Endothelial cell (in vitro differentiated cells): ENCODE measurements at places on chromosomes 16 and 17. TPM values are rescaled to one million over a fixed set of nuclear protein-coding genes. Genes with fewer than 3 reads are reported as not detected.
A peak's percentile ranks its signal among the peaks of the same experiment; 100 is the strongest.

HSPB9 gene
- not detected for total RNA-seq

DNA sequence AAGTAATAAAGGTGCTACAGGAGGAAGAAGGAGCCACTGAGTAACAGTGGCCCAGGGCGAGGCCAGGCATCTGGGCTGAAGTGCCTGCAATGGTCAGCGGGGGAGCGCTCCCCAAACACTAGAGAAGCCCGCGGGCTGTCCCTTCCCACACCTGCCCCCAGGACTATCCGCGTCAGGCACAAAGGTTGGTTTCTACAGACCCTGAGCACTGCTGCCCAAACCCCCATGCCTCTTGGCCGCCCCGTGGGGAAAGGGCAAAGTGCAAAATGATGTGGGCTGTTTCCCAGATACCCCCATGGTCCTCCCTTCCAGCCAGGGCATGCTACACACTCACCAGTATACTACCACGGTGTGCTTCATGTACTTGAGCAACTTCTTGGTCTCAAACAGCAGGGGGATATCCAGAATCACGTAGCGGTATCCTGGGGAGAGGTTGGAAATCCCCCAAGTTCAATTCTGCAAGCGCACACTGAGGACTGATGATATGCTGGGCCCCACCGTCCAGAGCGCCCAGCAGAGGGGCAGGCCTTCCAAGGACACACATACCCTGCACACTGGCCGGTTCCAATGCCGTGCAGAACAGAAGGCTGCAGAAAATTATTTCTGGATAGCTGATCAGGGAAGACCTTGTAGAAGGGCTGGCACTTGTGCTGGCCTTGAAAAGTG lies 21.5 kb downstream of the DCAKD start:
- H3K4me3 ChIP-seq: no peak overlapping the region
- peaks cover 29% of the 10 kb centered on the region for H3K4me1 ChIP-seq
- H3K27ac ChIP-seq: no peak overlapping the region
- H3K27me3 ChIP-seq: peaks cover 10% of the 10 kb centered on the region
- no peak for DNase-seq

DNA sequence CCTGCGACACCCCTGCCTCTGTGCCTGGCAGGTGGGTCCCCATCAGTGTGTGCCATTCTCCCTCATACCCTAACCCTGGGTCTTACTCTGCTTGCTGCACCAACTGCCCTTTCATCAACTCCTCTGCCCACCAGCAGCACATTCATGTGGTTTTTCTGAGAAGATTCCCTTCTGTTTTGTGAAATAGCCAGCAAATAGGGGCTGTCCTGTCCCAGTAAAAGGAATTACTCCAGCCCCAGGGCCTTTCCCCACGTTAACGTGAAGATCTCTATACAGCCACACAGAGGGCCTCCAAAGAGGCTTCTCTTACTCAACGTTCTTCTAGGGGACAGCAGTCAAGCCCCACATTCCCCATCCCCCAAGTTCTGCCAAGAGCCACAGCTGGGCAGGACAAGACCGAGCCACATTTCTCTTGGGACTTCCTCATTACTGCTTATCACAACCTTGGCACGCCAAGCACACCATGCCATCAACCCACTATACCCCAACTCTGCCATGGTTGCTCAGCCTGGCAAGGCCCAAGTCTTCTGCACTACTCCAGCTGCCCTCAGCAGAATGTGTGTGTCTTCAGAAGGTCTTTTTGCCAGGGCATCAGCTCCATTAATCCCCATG lies 18.7 kb upstream of the CCL2 start:
- peak overlapping the region; percentile 70 for H3K27ac ChIP-seq
- no peak for DNase-seq
- no peaks in the 10 kb centered on the region for H3K36me3 ChIP-seq
- H3K27me3 ChIP-seq: peaks cover 3% of the 10 kb centered on the region
- peaks cover 54% of the 10 kb centered on the region for H3K4me1 ChIP-seq

ELMO3 gene
- 25.3 TPM for total RNA-seq

HEATR9 gene
- not detected for total RNA-seq

- no peak for DNase-seq
- H3K36me3 ChIP-seq: no peaks in the 10 kb centered on the region
- H3K27me3 ChIP-seq: peaks cover 3% of the 10 kb centered on the region
- no peak overlapping the region for H3K4me3 ChIP-seq
Observed at GRCh38 chr17:6670999-6671398, 19.4 kb downstream of the C17orf100 start.

- no peak overlapping the region for H3K4me3 ChIP-seq
- peaks cover 3% of the 10 kb centered on the region for H3K27me3 ChIP-seq
- no peak for DNase-seq
- no peaks in the 10 kb centered on the region for H3K4me1 ChIP-seq
Observed at GRCh38 chr17:80109713-80110446, 8.5 kb downstream of the GAA start.

- no peaks in the 10 kb centered on the region for H3K27me3 ChIP-seq
- peak; percentile 79 for DNase-seq
- no peaks in the 10 kb centered on the region for H3K36me3 ChIP-seq
Observed at GRCh38 chr16:66954097-66954659, 6.9 kb upstream of the CES3 start.

HSD17B1 gene
- total RNA-seq: 0.64 TPM

DNA sequence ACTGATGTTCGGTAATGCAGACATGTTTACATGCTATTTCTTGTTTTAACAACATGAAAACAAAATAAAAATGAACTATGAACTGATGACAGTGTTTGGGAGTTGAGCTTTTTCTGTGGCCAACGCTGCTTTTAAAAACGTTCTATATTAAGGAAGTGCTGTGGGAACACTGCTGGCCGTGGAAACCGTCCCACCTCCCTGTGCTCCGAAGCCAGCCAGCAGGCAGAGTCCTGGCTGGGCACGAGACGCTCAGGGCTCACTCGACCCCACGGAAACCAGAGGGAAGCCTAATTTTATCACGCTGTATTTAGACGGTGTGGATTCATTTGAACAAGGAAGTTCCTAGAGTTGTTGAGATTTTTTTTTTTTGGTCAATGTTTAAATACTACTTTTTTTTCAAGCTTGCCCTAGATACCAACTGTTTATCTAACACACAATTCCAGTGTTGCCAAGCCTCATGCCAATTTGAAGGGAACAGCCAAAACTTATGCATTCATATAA lies 25.8 kb downstream of the ADCY9 start:
- no peaks in the 10 kb centered on the region for H3K4me1 ChIP-seq
- peaks cover 5% of the 10 kb centered on the region for H3K27me3 ChIP-seq
- no peak overlapping the region for H3K27ac ChIP-seq
- DNase-seq: no peak
- no peaks in the 10 kb centered on the region for H3K36me3 ChIP-seq

DNA sequence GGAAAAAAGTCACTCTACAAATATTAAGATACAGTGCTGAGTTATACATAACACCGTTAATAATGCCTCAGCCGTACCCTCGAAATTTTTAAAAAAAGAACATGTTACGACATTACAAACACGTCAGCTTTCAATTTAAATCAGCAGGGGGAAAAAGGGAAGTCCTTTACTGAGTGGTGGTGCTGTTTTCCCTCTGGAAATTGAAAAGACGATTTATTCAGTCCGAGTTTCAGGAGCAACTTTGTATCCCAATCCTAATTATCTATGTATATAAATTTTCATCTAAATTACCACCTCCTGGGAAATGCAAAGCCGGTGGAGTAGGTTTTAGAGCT lies 1.3 kb downstream of the NETO2 start:
- H3K4me3 ChIP-seq: peak overlapping the region; percentile 91
- H3K27ac ChIP-seq: no peak overlapping the region
- no peak for DNase-seq
- H3K27me3 ChIP-seq: peaks cover 17% of the 10 kb centered on the region

DNA sequence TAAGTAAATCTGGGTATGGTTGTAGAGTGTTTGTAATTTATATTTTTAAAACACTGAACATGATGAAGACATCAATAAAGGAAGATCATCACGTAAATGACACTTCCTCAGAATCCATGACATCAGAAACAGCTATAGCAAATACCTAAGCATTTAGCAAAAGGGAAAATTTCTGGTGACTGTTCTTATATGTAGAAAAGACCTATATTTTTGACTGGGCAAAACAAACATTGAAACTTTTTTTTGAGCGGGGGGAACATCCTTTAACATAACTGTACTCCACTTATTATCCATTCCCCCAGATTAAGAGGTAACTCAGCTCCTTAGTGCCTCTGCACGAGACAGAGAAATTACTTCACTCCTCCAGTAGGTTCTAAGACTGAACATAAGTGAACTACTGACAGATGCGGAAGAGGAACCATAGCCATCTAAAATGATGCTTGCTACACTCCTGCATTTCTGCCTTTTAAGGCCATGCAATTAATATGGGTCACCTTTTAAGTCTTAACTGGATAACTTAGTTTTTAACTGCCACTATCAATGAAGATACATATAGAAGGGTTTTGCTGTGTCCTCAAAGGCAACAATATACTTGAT lies 9.4 kb downstream of the CRYBA1 start:
- DNase-seq: no peak
- peaks cover 1% of the 10 kb centered on the region for H3K27me3 ChIP-seq
- no peaks in the 10 kb centered on the region for H3K36me3 ChIP-seq

GRCh38 chr17:61594294-61594825 lies 3.3 kb upstream of the NACA2 start:
- no peaks in the 10 kb centered on the region for H3K27me3 ChIP-seq
- no peak overlapping the region for H3K27ac ChIP-seq
- H3K36me3 ChIP-seq: no peaks in the 10 kb centered on the region

KPNB1 gene
- total RNA-seq: 376 TPM

DNA sequence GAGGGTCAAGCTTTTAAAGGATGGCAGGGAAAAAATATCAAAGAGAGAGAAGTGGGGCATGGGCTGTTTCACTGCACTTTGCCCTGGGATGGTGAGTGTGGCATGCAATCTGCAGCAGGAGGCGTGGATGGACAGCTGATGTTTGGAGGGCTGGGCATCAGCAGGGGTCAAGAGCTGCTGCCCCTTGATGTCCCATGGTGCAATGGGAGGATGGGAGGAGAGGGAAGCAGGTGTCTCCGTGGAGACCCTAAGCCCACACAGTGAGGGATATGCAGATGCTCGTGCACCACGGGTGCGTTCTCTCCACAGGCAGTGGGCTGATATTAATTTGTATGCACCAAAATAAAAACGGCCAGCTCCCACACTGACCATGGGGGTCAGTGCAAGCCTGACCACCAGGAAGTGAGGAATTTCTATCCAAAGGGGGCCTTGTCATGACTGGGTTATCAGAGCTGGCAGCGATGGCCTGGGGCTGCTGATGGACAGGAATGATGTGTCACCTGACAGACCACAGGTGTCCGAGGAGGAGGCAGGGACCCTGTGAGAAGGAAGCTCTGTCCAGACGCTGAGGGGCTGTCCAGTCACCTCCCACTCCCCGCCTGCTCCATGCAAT lies 183.6 kb downstream of the IRF8 start:
- H3K27ac ChIP-seq: no peak overlapping the region
- no peaks in the 10 kb centered on the region for H3K4me1 ChIP-seq
- no peaks in the 10 kb centered on the region for H3K36me3 ChIP-seq
- H3K4me3 ChIP-seq: no peak overlapping the region

- H3K4me1 ChIP-seq: peaks cover 10% of the 10 kb centered on the region
- DNase-seq: no peak
- peak overlapping the region; percentile 64 for H3K27ac ChIP-seq
- H3K4me3 ChIP-seq: peak overlapping the region; percentile 88
- H3K36me3 ChIP-seq: no peaks in the 10 kb centered on the region
Observed at GRCh38 chr17:48024149-48025039, 13.2 kb downstream of the COPZ2 start.

KRT27 gene
- not detected for total RNA-seq

PLLP gene
- total RNA-seq: 3.3 TPM

KRTAP2-3 gene
- not detected for total RNA-seq

- peaks cover 11% of the 10 kb centered on the region for H3K27me3 ChIP-seq
- no peak overlapping the region for H3K27ac ChIP-seq
- H3K4me3 ChIP-seq: no peak overlapping the region
- H3K4me1 ChIP-seq: no peaks in the 10 kb centered on the region
- DNase-seq: no peak
- no peaks in the 10 kb centered on the region for H3K36me3 ChIP-seq
Observed at GRCh38 chr16:87669672-87670071, 67.4 kb downstream of the JPH3 start.

DNA sequence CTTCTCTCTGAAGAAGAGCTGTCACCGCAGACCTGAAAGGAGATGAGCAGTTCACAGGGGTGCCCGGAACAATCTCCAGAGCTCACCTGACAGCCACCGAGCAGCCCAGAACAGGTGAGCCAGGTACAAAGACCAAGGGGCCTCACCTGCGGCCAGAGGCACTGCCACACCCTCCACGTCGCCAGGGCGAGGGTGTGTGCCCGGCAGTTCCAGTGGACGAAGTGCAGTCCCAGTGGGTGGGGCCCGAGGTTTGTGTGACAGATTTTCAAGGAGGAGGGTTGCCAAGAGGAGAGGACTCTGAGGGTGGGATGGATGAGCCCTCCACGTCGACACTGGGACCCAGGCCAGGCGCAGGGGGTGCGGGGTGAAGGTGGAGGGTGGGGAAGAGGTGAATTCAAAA lies 61.7 kb downstream of the SMPD3 start:
- no peak overlapping the region for H3K4me3 ChIP-seq
- H3K27me3 ChIP-seq: peaks cover 4% of the 10 kb centered on the region
- no peaks in the 10 kb centered on the region for H3K36me3 ChIP-seq
- H3K4me1 ChIP-seq: no peaks in the 10 kb centered on the region
- no peak for DNase-seq
- H3K27ac ChIP-seq: no peak overlapping the region

FBXL16 gene
- not detected for total RNA-seq

- peak overlapping the region; percentile 16 for H3K27ac ChIP-seq
- peaks cover 34% of the 10 kb centered on the region for H3K4me1 ChIP-seq
- H3K4me3 ChIP-seq: peak overlapping the region; percentile 44
- H3K36me3 ChIP-seq: peaks cover 22% of the 10 kb centered on the region
- DNase-seq: no peak
Observed at GRCh38 chr17:81030741-81031565, 4.0 kb upstream of the BAIAP2 start.

DNA sequence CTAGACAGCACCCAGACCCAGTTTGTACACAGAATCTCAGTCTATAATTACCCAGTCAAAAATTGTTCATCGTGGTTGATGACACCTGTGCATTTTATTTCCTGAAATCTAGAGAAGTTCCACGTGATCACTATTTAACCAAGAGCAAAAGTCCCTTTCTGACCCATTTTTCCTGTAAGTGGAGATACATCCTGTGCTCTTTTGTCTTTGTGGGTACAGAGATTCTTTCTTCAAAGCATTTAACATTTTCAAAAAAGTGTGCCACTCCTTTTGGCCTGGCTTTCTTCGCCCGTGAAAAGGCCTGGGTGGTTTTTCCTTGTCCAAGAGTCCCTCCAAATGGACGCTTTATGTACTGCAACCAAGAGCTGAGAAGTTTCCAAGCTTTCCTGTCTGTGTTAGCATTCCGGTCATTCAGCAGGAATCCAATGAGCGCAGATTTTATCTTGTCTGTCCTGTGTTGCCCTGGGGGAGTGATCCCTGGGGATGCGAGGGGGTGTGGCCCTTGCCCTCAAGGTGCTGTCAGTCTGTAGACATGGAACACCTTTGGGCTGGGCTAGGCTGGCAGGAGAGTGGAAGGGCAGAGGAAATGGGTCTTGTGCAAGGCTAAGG lies 161.1 kb upstream of the CACNG5 start:
- no peak overlapping the region for H3K4me3 ChIP-seq
- H3K36me3 ChIP-seq: no peaks in the 10 kb centered on the region
- H3K27ac ChIP-seq: no peak overlapping the region
- DNase-seq: peak; percentile 65

KRTAP1-1 gene
- not detected for total RNA-seq
